ENCODE measurements at places on chromosomes 1 and 21.

- no peak for DNase-seq
Measured at GRCh38 chr1:55446351-55446750, 231.2 kb upstream of the USP24 start.

DNA sequence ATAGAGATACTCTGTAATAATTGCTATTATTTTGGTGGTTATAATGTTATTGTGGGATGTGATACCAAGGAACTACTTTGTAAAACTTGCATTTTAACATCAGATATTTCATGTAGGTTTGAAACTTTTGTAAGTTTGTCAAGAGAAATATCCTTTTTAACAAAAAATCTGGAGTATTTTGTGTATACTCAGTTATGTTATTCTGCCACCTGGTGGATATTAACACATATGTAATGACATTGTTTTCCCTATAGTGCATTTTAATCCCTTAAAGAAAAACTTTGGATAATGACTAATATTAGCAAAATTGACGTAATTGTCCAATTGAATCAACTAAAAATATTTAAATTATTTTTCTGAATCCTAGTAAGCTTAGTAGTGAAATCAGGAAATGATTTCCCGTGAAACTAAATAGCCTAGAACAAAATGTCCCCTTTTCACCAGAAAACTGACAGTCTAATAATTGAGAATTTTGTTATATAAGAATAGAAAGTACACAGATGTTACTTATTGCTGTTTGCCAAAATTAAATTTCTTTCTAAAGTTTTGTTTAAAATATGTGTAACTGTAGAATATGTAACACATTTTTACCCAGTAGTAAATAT is 39.6 kb downstream of the KCTD3 start:
- no peak for DNase-seq

- no peak for DNase-seq
Measured at GRCh38 chr1:56378341-56379070, 200.9 kb downstream of the PLPP3 start.

DNA sequence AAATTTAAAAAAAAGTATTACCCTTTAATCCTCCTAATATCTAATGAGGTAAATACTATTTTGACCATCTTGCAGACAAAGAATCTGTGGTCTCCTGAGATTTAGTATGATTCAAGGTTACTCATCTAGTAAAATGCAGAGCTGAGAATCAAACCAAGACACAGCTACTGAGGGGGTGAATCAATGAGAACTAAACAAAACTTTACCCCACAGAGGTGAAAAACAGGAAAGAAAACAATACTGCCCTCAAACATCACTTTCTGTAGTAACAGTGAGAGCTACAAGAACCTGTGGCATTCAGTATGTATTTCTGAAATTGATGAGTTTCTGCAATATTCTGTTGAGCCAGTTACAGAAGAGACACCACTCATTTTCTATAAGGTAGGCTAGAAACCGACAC is 85.1 kb downstream of the JAK1 start:
- DNase-seq, result no peak

DNA sequence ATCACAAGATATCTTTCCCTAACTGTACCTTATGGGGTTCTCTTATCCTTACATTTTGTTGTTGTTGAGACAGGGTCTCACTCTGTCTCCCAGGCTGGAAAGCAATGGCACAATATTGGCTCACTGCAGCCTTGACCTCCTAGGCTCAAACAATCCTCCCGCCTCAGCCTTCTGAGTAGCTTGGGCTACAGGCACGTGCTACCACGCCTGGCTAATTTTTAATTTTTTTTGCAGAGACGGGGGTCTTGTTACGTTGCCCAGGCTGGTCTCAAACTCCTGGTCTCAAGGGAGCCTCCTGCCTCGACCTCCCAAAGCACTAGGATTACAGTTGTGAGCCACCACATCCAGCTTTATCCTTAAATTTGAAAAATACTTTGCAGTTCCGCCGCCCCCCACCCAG is 10.4 kb downstream of the RERE start:
- no peak for DNase-seq

DNA sequence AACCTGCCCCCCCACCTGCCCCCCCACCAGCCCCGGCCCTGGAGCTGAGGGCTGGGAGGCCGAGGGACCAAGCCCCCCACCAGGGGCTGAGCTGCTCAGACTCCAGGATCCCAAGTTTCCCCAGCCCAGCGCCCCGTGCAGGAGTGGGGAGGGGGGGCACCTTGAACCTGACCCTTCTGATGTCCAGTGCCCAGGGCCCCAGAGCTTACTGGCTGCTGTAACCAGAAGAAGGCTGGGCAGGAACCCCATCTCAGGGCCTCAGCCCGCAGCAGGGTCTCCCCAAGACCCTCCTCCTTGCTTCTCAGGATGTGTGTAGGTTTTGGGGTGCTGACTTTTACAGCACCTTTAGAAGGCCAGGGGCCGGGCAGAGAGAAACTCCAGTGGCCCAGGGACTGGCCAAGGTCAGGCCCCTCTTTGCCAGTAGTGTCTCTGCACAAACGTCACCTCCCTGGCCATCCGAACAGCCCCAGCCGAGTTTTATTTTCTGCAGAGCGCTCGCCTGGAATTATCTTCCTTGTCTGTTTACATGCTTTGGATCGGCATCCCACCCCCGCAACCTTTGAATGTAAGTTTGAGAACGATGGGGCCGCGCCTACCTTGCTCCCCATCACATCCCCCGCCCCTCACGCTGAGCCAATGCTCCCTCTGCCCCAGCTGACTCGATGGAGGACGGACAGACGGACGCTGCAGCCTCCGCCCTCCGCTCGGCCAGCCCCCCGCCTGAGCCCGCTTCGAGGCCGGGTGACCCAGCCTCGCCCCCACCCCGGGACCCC is 70.1 kb upstream of the CASZ1 start:
- peak; percentile 3 for DNase-seq

- no peak for DNase-seq
Measured at GRCh38 chr1:228541725-228542124, 54.5 kb downstream of the RNF187 start.

DNA sequence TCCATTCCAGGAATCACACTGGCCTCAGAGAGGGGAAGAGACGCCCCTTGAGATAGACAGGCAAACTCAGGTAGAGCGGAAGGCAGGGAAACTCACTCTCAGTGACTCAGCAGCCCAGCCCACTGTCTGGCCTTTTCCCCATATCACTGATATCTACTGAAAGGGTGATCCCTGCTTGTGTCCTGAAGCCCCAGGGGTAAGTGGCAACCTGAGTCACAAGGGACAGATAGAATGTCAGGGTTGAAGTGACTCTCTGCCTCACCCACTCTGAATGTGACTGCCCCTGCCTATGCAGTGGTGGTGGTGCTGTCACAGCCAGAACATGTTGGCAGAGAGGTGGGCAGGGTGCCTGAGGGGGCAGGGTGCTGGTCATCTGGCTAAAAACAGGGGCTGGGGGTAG is 157.5 kb upstream of the FGGY start:
- DNase-seq, result no peak

GRCh38 chr1:183472488-183473216 is at the start of gene SMG7:
Gene SMG7 (plus strand): TSS chr1:183472499. CDS start chr1:183472621, 122 bp downstream.
- peak; percentile 36 for DNase-seq

DNA sequence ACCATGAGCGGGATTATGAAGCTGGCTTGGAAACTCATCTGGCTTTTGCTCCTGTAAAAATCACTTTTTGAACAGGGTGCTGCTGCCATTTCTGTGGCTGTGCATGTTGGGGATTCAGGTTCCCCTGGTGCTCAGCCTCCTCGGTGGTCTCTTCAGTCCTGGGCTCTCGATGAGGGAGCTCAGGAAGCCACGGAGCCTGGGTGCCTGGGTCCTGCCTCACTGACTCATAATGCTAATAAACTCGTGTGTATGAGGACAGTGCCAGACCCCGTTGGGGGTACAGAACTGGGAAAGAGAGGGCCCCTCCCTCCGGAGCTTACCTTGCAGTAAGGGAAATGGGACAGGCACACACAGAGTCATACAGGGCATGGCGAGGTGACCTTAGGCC is 5.8 kb downstream of the COQ8A start:
- DNase-seq, result no peak

DNA sequence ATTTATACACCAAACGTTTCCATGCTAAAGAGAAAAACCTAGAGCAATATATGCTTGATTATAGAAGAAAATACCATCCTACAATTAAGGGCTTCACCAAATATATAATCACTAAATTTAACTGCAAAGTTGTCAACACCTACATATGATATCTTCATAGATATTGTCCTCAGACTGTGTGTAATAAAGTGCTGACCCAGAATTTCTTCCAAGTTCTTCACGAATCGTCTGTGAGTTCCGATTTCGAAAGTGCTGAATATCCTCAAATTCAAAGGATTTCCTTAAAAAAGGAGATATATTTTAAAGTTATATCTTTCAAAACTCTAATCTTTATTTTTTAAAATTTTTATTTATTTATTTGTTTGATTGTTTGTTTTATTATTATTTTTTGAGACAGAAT is 41.9 kb upstream of the BCAS2 start:
- no peak for DNase-seq

DNA sequence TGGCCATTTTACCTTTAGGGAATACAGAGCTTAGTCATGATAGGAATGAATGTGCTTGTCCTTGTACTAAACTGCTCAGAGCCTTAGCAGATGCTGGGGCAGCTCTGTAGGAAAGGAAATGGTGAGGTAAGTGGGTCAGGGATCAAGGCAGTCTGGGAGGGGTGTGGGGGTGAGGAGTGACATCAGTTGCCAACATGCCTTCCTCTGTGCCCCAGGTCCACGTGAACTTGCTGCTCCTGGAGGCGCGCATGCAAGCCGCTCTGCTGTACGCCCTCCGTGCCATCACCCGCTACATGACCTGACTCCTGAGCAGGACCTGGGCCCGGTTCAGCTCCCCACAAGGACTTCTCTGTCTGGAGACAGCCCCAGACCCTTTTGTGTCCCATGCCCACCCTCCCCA is 21.2 kb downstream of the SESN2 start:
- DNase-seq, result no peak

GRCh38 chr1:64960731-64961130 is 5.6 kb downstream of the JAK1 start:
- peak; percentile 28 for DNase-seq

DNA sequence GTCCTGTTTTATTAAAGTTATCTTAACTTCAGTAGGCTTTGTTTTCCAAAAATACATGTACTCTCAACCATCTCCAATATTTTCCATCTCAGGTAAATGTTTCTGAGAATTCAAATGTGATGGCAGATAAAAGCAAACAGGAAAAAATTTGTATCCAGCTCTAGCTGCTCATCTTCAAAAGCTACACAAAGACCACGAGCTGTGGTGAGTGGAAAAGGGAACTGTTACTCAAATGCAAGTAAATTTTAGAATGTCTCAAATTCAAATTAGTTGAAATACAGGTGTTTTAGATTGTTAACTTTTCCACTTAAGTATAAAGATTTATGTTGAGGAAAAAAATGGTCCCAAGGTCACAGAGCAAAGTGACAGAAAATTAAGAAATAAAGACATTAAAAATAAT is 216.0 kb downstream of the SLC45A1 start:
- DNase-seq, result no peak

DNA sequence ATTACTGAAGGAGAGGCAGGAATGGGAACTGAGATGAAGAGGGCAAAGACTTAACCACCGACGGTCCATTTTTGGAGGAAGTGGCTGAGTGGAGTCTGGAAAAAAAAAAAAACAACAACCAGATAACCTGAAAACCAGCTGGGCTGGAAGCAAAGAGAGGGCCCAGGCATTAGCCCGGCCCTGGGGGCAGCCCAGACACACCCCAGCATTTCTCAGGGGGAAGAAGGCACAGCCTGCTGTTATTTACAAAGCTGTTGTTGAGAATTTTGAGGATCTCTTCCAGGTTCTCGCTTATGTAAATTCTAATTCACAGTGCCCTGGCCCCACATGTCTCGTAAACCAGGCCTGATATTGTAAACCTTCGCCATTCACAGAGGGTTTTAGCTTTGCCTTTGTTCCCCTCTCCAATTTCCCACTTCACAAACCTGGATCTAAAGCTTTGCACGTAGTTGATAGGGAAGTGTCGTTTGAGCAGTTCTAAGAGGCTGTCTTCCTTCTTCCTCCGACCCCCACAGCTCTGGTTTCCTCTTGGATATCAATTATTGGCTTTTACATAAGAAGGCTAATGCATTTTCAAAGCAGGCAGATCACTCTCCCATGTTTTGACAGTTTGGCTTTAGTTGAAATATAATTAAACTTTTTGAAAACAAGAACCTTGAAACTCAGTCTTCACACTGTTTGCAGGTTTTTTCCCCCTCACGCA is 161.8 kb upstream of the IRF2BP2 start:
- DNase-seq, result no peak

GRCh38 chr1:232995189-232995588 is 44.8 kb downstream of the NTPCR start:
- DNase-seq, result no peak

Measured in CD4-positive, alpha-beta T cell treated with Interleukin-2 at 100 ng/mL for 4 hours (primary cell).